ENCODE measurements at places on chromosomes 7 and 10.

DNA sequence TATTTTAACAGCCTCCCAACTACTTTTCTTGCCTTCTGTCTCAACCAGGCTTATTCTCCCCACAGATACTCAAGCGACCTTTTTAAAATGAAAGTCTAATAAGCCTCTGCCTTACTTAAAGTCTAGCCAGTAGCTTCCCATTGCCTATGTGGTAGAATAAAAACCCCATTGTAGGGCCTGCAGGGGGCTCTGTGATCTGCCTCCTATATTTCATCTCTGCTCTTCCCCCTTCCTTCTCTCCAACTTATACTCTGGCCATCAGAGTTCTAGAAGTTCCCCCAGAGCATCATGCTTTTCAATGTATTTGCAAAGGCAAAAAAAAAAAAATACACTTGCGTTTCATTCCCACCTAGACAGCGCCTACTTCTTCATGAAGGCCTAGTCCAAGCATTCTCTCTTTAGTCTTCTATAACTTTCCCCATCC is 167.7 kb upstream of the ADO start:
- no peak for DNase-seq

DNA sequence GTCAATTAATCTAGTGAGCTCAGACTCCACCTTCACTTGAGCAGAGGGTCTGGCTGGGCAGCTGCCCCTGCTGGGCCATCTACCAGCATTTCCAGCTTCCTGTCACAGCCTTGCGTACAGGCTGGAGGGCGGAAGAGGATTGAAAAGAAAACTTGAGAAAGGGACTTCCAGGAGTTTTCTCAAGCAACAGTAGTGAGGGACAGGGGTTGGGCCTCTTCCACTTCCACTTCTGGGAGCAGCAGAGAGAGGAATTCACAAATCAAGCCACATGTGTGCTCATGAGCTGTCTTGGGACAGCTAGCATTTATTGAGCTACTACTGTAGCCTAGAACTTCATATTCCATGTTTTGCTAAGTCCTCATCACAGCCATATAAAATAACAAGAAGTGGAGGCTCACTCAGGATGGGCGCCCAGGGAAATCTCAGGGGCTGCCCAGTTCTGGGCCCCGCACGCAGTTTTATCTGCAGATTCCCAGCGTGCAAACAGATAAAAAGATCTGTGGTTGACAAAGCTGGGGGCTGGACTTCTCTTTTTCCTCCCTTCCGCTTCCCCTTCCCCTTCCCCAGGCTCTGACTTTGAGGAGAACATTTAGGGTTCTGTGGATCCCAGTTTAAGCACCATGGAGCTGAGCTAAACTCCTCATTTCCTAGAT is 135.8 kb downstream of the RGS10 start:
- no peak for DNase-seq

- no peak for DNase-seq
These were observed 24.8 kb downstream of the JCAD start for GRCh38 chr10:30034433-30035137.

DNA sequence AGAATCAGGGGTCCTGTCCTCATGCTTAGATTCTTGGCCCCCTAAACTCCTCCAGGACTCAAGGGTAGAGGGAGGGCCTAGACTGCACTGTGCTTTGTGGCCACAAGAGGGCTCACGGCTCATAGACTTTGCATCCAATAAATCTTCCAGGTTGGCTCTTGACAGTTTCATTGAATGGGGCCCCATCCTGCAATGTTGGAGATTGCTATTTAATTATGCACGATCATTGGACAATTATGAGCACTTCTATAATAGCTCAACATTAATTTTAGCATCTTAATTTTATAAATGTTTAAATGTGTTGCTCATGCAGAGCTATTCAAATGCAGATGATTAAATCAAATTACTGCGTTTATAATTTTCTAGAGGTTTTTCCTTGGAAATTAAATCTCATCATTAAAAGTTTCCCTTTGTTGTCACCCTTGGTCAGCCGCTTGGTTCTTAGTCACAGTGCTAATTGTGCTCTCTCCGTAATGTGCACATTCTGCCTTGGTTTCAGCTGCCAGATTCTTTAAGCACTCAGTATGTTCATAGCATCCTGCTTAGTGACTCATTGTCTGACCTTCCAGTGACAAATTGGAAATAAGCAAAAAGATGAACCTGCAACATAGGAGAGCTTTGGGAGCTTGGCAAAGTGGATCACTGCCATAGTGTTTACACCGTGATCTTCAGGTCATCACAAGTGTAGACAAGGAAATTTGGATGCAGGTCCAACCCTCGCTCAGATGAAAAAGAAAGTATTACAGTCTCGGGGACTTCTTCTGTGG is 33.4 kb upstream of the PLPP4 start:
- no peak for DNase-seq

GRCh38 chr7:12110425-12110824 is 100.7 kb upstream of the TMEM106B start:
- no peak for DNase-seq

- no peak for DNase-seq
These were observed 642.0 kb downstream of the XPNPEP1 start for GRCh38 chr10:109281347-109281746.

DNA sequence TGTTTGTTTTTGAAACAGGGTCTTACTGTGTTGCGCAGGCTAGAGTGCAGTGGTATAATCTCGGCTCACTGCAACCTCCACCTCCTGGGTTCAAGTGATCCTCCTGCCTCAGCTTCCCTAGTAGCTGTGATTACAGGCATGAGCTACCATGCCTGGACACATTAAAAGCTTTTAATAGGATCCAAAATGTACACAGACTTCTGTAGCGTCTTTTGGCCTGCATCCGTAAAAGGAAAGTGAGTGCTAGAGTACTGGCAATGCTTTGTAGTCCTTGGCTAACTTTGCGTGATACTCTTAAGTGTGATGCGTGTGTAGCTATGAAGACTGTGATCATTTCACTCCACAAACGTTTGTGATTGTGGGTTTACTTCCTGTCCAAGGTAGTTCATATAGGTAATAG is 13.3 kb downstream of the ZRANB1 start:
- no peak for DNase-seq

DNA sequence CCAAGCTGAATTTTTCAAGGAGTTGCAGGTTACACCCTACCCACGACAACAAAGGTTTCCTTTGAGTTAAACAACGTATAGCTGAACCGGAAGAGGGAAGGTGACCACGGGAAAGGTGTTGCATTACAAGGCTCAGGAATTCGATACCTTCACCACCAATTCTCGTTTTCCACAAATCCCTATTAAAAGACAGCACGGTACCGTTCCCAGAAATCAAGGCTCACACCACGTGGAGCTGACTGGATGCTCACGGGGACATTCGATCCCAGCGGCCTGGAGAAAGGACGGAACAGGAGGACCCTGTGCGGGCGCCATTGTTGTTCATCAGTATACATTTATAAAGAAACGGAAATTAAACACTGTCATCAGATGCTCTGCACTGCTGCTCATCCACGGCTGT is 56.4 kb downstream of the CTBP2 start:
- DNase-seq: no peak

GRCh38 chr7:28958235-28958979 is at the start of gene TRIL:
Gene TRIL, minus strand, starts transcription at chr7:28958330. Its CDS starts 284 bp downstream, at chr7:28958046.
- DNase-seq: no peak

DNA sequence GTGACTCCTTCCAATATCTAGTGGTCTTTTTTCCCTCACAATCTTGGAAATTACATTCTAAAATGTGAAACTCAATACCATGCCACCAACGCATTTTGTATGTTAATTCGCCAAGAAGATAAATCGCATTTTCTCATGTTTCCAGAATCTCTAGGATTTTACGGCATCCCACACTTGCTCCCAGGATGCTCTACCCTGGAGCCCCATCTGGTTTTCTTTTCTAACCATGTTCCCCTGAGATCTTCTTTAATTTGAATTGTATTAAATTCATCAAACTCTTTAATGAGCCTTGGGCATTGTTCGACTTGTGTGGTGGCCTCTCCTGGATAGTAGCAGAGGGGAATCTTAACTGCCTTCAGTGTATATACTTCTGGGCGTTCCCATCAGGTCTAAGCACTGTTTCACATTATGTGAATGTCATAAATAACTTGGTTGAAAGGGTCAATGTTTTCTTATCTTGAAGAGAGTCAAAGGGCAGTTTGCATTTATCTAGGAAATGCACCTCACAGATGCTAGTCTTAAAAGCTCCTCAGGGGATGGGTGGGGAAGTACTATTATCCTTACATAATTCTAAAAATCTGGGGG is 169.1 kb upstream of the MEOX2 start:
- no peak for DNase-seq

GRCh38 chr7:76272142-76272541 is 30.3 kb upstream of the HSPB1 start:
- DNase-seq: no peak

DNA sequence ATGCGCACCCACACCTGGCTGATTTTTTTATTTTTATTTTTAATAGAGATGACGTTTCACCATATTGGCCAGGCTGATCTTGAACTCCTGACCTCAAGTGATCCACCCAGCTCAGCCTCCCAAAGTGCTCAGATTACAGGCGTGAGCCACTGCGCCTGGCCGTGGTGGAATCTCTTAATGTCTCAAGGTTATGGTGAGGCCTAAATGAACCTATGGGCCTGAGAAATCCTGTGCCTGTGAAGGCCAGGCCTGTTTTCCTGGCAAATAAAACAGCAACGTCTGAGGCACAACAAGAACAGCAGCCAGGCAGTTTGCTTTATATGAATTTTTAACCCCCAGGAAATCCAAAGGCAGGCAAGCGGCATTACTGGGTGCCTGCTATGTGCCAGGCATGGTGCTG is 297.5 kb upstream of the ZMIZ1 start:
- no peak for DNase-seq

DNA sequence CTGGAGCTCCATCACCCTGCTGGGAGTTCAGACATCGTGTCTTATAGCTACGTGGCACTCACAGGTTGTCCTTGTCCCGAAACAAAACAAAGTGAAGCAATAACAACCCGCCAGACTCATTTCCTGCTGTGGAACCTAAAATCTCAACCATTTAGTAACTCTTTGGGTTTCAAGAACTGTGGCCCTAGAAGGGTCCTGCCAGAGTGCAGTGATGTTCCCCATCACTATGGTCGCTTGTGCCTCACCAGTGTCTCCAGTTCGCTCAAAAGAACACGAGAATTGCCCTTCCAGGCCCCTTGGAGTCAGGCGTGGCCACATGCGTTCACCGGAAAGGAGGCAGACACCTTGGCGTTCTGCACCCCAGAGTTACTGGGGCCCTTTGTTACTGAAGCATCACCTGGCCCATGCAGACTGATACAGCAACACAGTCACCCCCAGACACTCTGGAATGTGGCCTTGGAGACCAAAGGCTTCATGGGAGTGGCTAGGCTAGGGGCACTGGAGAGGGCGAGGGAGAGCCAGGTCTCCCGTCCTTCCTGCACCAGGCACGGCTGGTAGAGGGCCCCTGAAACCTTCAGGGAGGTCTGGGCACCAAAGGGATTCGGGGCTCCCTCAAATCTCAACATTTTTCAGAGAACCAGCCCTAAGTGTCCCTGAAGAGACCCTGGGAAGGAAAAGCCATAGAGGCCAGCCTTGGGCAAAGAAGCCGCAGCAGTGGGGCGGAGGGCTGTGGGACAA is 908 bp downstream of the CRYGN start:
- no peak for DNase-seq

DNA sequence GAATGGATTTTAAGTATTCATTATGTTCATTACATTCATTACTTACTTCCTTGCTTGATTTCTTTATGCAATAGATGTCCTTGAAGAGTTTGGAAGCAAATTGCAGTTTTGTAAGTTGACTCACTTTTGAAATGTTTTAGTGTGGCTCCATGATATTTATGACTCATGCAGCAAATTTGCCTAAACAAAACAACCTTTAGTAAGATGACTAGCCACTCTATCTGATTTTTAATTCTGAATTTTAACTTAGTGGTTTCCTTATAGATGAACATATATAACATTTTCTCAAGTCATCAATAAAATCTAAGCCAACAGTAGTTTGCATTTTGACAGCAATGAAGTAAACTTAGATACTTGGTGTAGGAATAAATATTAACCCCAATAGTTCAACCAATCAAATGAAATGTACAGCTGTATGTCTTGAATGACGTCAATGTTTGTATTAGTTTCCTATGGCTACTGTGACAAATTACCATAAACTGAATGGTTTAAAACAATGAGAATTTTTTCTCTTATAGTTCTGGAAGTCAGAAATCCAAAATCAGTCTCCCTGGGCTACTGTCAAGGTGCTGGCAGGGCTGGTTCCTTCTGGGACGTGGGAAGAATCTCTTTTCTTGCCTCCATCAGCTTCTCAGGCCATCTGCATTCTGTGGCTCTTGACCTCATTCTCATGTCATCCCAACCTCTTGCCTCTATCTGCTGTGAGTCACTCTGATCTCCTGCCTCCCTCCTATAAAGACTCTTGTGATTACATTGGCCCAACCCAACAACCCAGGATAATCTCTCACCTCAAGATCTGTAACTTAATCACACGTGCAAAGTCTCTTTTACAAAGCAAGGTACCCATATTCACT is 73.4 kb downstream of the AHR start:
- DNase-seq: no peak
